Hippocampal formation (tissue), 2 donors: ENCODE measurements at places on chromosomes 4 and X.

DNA sequence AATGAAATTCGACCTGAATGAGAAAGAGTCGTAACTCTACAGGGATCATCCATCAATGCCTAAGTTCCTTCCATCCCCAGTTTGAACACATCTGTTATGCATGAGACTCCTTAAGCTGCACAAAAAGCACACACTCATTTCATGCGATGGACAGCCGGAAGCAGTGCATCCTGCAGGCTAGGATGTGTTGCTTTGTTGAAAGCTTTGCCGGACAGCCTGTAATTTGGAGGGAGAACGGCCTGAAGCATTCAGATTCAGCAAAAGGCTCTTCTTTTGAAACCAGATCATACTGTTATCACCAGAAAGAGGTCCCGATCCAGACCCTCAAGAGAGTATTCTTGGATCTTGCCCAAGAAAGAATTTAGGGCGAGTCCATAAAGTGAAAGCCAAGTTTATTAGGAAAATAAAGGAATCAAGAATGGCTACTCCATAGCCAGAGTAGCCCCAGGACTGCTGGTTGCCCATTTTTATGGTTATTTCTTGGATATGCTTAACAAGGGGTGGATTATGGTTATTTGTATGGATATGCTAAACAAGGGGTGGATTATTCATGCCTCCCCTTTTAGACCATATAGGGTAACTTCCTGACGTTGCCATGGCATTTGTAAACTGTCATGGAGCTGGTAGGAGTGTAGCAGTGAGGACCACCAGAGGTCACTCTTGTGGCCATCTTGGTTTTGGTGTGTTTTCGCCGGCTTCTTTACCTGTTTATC lies 48.1 kb upstream of the DHRSX start:
- DNase-seq: no peak

- no peak for DNase-seq
Observed at GRCh38 chrX:39267176-39267575, 465.9 kb downstream of the MID1IP1 start.

DNA sequence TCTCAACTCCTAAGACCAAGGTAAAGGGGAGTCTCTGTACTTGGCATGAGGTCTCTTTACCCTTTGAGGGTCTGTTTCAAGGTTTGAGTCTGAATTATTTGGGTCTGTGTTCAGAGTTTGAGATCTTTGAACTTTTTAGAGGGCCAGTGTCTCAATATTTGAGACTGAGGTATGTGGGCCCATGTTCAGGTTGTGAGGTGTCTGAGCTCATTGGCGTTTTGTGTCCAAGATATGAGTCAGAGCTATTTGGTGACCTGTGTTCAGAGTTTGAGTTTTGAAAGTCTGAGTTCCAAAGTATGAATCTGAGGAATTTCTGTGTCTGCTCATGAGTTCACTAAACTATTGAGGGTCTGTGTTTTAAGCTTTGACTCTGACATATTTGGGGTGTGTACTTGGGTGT lies 36.7 kb upstream of the PAGE4 start:
- no peak for DNase-seq

GRCh38 chrX:132401935-132402334 lies 86.9 kb downstream of the MBNL3 start:
- no peak for DNase-seq

DNA sequence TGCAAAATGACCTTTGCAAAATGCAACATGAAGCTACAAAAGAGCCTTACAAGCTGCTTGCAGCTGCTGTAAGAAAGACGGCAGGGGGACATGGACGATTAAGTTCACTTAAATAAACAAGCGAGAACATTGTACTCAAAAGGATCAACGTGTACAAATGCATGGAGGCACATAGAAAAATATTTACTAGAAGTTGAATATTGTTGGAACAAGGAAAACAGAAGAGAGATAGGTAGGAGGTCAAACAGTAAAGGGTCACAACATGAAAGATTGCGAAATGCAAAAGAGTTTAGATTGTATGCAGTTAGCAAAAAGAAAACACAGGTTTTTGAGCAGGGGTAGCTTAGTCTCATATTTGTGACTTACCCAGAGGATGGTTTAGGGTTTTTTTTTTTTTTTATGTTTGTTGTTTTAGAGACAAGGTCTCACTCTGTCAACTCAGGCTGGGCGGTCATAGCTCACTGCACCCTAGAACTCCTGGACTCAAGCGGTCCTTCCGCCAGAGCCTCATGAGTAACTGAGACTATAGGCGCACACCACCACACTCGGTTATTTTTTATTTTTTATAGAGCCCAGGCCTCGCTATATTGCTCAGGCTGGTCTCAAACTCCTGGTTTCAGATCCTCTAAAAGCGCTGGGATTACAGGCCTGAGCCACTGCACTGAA lies 1.4 kb upstream of the PHF8 start:
- no peak for DNase-seq

- DNase-seq: no peak
Observed at GRCh38 chrX:111465669-111466068, 45.8 kb upstream of the SERTM2 start.

DNA sequence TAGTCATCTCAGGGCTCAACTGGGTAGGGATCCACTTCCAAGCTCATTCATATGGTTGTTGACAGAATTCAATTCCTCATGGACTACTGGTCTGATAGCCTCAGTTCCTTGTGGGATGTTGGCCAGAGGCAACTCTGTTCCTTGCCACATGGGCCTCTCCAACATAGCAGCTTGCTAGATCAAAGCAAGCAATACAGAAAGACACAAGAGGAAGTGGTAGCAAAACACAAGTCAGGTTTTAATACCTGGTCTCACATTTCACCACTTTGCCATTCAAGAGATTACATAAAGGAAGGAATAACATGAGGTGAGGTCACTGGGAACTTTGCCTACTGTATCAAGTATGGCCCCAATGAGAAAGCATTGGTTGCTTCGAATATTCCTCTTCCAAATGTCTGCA lies 79.2 kb downstream of the PRSS12 start:
- DNase-seq: no peak

DNA sequence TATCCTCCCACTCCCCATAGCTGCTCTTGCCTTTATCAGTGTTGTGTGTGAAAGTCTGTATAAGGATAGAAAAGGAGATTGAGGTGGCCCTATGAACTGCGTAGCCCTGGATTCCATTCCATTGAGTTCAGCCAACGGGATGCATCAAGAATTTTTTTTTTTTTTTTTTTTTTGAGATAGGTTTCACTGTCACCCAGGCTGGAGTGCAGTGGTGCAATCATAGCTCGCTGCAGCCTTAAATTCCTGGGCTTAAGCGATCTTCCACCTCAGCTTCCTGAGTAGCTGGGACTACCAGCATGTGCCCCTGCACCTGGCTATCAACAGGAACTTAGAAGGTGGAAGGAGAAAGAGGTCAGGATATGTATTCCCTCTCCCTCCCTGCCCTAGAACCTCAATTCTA lies 187.2 kb upstream of the SPRY1 start:
- no peak for DNase-seq

GRCh38 chr4:141425124-141425523 lies 204.4 kb downstream of the ZNF330 start:
- DNase-seq: no peak
